AG09309 (cell line): ENCODE measurements at places on chromosomes 4 and X.

DNA sequence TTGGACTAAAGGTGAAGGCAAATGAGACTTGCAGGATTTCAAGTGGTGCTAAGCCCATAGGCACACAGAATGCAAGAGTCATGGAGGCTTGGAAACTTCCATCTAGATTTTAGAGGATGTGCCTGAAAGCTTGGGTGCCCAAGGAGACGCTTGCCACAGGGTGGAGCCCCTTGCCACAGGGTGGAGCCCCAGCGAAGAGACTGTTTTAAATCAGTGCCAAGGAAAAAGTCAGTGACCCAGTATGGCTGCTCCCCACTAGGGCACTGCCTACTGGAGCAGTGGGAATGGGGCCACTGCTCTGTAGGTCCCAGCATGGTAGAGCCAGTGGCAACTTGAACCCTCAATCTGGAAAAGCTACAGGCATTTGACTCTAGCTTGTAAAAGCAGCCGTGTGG, 794.2 kb upstream of the LCORL start:
- no peak for DNase-seq

DNA sequence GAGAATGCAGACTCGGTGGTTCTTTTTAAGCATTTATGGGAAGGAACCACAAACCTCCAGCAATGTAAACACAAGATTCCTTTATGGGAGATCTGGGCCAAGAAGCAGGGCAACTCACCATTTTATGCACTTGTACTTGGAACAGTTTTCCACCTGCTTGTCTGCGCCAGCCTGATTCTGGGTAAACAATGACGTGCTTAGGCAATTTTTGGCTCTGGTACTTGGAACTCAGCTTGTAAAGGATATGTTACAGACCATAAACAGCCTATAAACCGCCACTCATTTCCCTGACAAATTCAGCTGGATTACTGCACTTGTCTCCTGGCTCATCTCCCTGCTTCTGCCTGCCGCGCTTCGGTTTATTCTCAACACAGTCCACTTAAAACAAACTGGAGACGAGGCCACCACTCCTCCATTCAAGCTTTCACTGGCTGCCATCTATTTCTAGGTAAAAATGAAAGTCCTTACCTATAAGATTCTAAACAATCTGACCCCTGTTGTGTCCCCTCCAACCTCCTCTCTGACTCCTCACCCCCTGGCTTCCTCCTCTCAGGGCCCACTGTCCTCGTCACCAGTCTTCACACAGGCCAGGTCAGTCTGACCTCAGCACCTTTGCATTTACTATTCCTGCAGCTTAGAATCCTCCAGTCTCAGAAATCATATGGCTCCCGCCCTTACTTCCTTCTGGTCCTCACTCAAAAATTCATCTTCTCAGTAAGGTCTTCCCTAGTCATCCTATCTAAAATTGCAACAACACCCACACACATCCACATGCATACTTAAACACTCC, 205.9 kb upstream of the GALNT7 start:
- peak; percentile 80 for DNase-seq

DNA sequence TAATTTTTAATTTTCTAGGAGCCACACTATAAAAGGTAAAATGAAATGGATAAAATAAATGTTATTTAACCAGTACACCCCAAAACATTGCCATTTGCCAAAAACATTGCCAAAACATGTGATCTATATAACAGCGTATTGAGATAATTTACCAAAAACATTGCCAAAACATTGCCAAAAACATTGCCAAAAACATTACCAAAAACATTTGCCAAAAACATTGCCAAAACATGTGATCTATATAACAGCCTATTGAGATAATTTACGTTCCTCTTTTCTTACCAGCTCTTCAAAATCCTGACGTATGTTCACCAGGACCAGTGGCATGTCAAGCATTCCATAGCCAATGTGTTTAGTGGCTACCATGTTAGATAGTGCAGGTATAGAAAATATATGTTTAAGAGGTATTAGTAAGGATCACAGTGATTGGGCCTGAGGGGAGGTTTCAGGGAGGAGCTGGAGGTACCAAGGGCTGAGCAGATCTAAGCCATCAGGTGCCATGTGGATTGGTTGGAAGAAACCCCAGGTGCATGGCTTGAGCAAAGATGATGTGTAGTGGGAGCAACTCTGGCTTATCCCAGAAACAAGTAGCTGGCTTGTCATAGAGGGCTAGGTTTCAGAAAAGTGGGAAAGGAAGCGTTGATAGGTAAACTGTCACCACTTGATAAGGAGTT, 42.6 kb downstream of the RAPGEF2 start:
- DNase-seq = no peak

GRCh38 chr4:77349796-77350195, 192.8 kb downstream of the CCNG2 start:
- no peak for DNase-seq

GRCh38 chr4:19399001-19399400, 852.7 kb upstream of the SLIT2 start:
- peak; percentile 10 for DNase-seq

DNA sequence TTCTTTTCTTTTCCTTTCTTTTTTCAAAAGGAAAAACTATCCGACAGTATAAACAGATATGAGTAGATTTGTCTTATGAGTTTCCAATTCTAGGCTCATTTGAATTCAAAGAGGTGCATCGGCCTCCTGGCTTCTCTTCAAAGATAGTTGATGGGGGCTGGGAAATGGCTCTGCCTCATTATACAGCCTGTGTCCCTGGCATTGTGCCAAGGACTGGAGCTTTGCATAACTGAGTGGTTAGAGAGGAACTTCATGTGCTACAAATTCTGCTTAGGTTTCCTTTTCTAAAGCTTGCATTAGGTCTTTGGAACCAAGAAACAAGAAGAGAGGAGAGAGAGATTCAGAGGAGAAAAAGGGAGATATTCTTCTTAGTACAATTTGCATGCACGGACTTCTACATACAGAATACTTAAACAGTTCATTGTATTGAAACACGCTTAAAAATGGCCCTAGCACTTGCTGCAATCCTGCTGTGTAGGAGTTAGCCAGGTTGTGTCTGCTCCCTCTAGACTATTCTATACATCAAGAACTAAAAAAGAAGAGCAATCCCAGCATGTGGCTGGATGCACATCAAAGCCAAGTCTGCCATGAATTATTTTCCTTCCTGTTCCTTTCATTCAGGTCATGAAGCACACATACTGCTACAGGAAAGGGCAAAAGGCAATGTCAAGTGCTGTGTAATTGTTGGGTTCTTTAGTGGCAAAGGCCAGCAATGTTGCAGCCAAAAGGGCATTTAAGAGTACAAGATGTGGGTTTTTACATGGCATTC, 70.9 kb downstream of the INTS12 start:
- DNase-seq = no peak

GRCh38 chrX:16778545-16778944, 7.7 kb upstream of the TXLNG start:
- DNase-seq = no peak

GRCh38 chr4:40971338-40971737, 221.6 kb downstream of the NSUN7 start:
- no peak for DNase-seq

GRCh38 chr4:80243274-80244018, 23.0 kb upstream of the FGF5 start:
- no peak for DNase-seq

DNA sequence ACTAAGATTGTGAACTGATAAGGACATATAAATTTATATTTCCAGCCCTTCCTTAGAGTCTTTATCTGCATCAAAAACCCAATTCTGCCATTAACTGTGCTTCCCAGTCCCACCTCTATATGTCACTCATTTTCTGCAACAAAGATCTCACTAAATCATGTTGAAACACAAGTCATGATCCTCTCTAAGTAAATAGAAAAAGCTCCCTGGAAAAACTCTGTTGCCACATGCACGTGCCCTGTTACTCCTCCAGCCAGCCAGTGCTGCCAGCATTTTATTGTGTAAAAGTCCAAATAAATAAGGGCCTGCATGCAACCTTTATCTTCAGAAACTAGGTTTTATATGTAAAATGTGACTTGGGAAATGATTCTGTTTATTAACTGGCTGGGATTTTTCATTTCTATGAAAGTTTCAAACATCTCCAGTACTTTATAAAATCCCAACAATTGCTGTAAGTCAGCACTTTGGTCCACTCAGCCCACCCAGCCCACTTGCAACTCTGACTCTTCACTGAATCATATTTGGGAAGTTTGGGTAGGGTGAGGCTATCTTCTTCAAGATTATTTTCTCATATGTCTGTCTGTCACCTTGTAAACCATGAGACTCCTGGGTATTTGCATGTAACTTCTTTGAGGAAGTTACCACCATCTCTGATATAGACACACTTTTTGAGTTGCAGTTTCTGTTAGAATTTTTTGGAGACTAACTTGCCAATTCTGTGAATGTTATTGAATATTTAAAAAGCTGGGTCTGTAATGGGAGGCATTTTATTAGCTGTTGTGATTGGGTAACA, 40.0 kb upstream of the SMARCA5 start:
- no peak for DNase-seq

- peak; percentile 94 for DNase-seq
Observed at GRCh38 chr4:53908661-53909078, 155.7 kb downstream of the CHIC2 start.

GRCh38 chr4:1043651-1044468, 32.4 kb downstream of the FGFRL1 start:
- peak; percentile 97 for DNase-seq

DNA sequence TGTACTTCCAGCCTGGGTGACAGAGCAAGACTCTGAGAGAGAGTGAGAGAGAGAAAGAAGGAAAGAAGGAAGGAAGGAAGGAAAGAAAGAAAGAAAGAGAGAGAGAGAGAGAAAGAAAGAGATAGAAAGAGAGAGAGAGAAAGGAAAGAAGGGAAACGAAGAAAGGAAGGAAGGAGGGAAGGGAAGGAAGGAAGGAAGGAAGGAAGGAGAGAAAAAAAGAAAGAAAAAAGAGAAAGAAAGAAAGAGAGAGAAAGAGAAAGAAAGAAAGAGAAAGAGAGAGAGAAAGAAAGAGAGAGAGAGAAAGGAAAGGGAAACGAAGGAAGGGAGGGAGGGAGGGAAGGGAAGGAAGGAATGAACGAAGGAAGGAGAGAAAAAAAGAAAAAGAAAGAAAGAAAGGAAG, 238.6 kb downstream of the ASMT start:
- DNase-seq = no peak
